Uterus (tissue), 4 donors: ENCODE measurements at places on chromosomes 11 and 22.
A peak's percentile ranks its signal among the peaks of the same experiment; 100 is the strongest.

- DNase-seq, result no peak
Observed at GRCh38 chr11:120835601-120836228, 188.2 kb upstream of the TBCEL start.

DNA sequence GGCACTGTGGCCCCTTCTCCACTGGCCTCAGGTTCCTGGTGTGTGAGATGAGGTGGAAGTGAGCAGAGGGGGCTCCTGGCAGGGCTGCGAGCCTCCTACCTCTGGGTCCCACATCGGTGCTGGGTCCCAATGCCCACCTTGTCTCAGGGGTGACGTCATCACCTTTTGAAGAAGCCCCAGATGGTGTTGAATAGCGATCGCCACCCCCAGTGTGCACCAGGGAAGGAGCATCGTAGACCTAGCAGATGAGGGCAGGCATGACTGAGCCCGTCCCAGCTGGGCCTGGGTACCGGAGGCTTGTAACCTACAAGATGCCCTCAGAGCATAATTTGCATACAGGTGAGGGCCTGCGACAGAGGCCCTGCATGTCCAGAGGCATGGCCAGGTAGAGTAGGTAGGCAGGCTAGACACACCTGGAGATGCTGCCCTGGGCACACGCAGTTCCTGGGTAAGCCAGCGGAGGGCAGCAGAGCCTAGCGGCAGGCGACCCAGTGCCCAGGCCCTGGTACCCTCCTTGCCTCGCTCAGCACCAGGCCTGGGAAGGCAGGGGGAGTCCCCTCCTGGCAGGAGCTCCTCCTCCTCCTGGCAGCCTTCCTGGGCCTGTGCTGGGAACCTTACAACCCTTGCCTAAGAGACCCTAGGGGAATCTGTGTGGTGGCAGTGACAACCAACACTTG lies 52.5 kb downstream of the TPCN2 start:
- peak; percentile 69 for DNase-seq

DNA sequence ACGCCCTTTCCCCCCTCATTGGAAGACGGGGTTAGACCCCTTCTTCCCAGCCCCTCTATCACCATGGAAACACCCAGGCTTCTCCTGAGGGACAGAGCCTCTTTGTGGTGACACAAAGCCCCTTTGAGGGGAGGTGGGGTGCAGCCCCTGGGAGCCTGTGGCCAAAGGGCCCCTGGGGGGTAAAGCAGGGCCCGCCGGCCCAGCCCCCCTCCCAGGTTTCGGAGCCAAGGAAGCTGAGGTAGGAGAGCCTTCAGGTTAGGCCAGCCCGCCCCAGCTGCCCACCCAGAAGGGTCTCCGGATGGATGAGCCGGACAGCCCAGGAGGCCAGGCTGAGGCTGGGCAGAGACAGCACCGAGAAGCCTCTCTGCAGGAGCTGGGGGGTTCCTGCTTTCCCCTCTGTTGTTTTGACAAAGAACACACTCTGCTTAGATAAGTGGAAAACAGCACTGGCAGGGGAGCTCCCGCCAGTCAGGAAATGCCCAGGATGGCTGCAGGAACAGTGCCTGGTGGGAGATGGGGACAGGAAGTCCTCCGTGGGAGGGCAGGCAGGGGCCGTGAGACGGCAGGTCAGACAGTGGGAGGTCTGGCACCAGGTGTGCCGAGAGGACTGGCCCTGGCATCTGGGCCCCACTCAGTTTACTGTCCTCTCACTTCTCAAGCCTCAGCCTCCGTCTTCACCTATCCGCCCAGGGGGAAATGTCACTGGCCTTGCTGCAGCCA lies 18.2 kb downstream of the ARVCF start:
- no peak for DNase-seq

DNA sequence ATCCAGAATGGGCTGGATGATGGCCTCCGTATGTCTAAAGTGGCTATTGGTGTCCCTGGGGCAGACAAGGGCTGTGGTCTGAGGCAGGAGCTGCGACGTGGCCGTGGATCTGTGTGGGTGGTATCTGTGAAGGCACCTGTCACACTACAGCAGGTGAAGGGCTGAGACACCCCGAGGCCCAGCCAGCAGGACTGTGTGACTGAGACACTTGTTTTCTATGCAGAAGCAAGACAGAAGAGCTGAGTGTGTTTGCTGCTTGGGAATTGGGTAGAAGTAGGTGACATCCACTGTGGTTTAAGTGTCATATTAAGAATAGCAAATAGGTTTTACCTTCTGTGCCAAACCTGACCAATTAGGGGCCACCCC lies 35.0 kb downstream of the AMPD3 start:
- peak; percentile 16 for DNase-seq

DNA sequence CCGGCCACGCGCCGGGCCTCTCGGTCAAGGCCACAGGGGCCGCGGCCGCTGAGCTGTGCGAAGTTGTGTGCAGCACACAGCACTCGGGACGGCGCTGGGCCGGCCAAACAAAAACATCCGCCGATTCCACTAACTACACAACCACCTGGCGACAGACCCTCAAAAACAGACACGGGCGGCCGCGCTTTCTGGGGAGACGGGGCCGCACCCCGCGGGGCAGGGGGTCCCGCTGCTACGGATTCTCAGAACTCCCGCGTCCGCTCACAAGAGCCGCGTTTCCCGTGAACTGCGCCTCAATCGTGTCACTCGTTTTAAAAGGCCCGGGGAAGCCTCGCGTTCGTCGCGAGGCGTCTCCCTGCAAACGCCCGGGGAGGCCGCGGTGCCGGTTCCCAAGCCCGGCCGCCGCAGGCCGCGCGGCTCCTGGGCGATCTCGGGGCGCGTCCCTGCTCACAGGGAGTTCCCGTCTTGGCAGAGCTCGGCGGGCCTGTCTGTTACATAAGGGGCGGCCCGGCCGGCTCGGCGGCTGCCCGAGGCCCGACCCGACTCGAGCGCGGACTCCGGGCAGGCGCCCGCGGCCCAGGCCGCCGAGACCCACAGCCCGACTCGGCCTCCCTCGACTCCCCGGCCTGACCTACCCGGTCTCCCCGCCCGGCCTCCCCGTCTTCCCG lies 936 bp downstream of the BRD1 start:
- DNase-seq, result peak; percentile 47

GRCh38 chr11:68828155-68828931 lies 13.4 kb downstream of the CPT1A start:
- no peak for DNase-seq

DNA sequence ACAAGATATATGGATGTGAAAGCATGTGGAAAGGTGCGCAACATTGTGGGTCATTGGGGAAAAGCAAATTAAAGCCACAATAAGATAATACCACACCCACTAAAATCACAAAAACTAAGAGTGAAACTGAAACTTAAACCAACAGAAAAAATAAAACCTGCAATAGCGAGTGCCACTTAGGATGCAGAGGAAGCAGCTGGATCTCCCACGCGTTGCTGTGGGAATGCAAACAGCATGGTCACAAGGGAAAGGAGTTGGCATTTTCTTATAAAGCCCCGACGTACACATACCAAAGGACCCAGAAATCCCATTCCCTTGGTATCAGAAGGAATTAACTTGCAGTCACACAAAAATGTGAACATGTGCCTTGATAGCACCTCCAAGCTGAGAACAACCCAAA lies 712.0 kb downstream of the TBC1D22A start:
- no peak for DNase-seq

GRCh38 chr11:111718859-111719258 lies 47.3 kb downstream of the PPP2R1B start:
- no peak for DNase-seq

- DNase-seq, result no peak
Observed at GRCh38 chr11:8686325-8686724, 3.7 kb downstream of the RPL27A start.

DNA sequence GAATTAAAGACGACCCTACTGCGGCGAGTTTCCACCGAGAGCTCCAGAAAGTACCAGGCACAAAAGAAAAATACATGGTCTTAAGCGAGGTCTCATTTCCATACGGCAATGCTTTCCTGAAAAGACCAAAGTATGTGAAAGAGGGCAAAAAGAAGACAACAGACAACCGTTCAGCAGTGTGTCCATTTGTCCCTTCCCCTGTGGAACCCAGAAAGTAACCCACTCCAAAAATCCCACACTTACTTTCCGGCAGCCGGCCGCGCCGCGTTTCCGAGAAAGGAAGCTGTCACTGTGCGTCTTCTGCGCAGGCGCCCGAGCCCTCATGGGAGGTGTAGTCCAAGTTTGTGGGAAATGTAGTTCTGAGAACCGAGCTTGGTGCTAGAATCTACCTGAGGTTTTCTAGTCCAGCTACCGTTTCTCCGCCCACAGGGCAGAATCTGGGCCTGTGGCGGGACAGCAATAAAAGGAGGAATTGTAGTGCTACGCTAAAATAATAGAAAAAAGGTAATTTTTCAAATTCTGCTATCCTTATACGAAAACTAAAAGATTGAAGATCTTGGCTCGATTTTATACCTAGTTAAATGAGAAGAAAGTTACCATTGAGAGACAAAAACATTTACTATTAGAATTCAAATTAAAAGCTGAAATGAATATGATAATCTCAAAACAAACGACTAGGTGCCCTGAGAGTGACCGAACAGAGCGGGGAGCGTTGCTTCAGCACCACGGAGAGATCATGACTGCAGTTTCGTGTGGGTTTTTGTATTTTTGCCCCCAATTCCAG lies at the start of gene PUS3:
Gene PUS3, minus strand, starts transcription at position 280 of the 784 bp plus-strand sequence. CDS start 6,922 bp downstream, outside the sequence.
- DNase-seq, result peak; percentile 85

DNA sequence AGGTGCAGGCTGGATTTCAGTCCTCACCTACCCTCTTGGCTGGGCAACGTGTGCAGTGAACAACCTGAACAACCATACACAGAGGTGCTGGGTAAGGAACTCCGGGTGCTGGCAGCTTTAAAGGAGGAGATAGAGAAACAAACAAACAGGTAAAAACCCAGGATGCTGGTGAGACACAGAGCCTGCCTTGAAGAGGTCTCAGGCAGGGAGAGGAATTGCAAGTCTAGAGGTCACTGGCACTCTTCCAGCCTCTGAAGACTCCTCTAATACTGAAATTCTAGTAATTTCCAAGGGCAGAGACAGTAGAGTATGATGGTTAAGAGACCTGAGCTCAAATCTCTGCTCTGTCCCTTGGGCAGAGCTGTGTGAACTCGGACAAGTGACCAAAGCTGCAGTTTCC lies 192.5 kb downstream of the CEP164 start:
- DNase-seq, result no peak

DNA sequence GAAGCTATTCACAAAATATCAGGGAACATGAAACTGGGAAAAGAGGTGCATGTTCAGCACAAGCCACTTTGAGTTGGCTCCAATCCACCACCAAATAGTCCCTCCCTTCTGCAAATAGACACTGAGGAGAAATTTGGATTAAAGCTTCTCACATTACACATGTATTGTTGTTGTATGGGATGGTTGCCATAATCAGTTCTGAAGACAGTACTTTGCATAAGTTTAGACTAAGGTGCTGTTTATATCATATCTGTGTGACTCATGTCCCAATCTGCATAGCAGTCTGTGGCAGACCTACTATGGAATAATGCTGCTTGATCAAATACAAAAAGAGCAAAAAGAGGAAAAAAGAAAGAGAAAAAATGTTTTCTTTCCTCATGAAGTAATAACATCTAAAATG lies 376.7 kb upstream of the DDI1 start:
- DNase-seq, result no peak

DNA sequence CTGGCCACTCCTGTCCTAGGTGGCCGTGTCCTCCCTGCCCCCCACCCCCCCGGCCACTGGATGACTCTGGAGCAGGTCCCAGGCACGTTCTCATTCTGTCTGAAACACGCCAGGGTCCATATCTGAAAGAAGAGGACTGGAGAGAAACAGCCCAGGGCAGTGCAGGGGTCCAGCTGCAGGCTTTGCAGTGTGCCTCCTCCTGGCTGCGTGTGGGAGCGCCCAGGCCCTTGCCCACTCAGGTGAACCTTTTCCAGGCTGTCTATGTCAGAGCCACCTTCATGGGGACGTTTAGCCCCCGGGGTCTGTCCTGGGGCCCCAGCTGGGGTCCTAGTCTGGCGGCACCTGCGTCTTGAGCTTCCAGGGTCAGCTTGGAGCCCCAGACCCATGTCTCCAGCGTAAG lies 15.6 kb downstream of the GRAMD4 start:
- DNase-seq, result no peak

- DNase-seq, result no peak
Observed at GRCh38 chr22:44309647-44310046, 3.1 kb downstream of the SHISAL1 start.

- DNase-seq, result no peak
Observed at GRCh38 chr11:75600356-75600755, 38.3 kb downstream of the SERPINH1 start.

- DNase-seq, result peak; percentile 47
Observed at GRCh38 chr22:40720538-40721256, 41.4 kb downstream of the MCHR1 start.

- no peak for DNase-seq
Observed at GRCh38 chr11:17722000-17722643, 2.8 kb downstream of the MYOD1 start.

GRCh38 chr11:32435511-32435941 lies at the start of gene WT1:
Gene WT1 (minus strand): TSS chr11:32435539.
- DNase-seq, result peak; percentile 90

DNA sequence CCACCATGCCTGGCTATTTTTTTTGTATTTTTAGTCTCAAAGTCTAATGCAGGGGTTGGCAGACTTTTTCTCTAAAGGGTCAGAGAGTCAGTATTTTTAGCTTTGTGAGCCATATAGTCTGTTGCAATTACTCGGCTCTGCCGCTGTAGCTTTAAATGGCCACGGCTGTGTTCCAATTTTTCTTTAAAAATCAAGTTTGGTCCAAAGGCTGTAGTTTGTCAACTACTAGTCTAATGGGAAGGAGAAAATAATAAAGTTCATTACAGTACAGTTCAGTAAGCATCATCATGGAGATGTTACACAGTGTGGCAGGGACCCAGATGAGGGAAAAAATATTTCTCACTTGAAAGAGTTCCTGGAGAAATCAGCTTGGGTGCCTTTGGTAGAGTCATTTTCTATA lies 107.6 kb downstream of the CSNK2A3 start:
- DNase-seq, result no peak

GRCh38 chr22:47276991-47277390 lies 514.5 kb downstream of the TBC1D22A start:
- DNase-seq, result no peak

GRCh38 chr11:3434976-3435375 lies 56.0 kb upstream of the ZNF195 start:
- no peak for DNase-seq

- no peak for DNase-seq
Observed at GRCh38 chr22:22738959-22739585, 94.7 kb downstream of the GGTLC2 start.

DNA sequence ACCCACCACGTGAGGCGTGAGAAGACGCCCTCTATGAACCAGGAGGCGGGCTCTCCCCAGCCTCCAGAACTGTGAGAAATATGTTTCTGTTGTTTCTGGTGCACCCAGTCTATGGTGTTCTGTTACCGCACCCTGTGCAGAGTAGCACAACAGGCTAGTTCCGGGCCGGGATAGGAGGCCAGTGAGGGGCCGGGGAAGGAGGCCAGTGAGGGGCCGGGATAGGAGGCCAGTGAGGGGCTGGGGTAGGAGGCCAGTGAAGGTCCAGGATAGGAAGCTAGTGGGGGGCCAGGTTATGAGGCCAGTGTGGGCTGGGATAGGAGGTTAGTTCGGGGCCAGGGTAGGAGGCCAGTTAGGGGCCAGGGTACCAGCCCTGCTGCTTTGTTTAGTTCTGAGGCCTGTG lies 204.6 kb downstream of the BARX2 start:
- DNase-seq, result no peak
